ENCODE measurements at places on chromosomes 1 and 21.

GRCh38 chr21:37463083-37463801 lies 96.7 kb downstream of the DYRK1A start:
- no peak for DNase-seq

GRCh38 chr1:163055531-163055930 lies 13.6 kb upstream of the RGS4 start:
- DNase-seq, result no peak

DNA sequence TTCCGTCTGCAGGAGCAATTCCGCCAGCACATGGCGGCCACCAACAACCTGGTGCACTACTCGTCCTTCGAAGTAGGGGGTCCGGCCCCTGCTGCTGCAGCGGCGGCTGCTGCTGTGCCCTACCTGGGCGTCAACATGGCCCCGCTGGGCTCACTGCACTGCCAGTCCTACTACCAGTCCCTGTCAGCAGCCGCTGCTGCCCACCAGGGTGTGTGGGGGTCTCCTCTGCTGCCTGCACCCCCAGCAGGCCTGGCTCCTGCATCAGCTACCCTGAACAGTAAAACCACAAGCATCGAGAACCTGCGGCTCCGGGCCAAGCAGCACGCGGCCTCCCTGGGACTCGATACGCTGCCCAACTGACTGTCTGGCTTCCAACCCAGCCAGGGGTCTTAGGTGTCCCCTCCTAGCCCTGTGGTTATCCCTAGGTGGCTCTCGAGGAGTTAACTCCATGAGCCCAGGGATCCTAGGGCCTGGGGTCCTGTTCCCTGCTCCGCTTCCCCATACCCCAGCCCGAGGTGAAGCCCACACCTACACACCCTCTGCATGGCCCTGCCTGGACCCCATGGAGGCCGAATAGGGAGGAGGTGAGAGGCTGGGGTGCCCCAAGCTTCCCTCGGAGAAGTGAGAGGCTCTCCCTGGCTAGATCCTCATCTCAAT lies 22.6 kb downstream of the DMBX1 start:
- DNase-seq, result no peak

DNA sequence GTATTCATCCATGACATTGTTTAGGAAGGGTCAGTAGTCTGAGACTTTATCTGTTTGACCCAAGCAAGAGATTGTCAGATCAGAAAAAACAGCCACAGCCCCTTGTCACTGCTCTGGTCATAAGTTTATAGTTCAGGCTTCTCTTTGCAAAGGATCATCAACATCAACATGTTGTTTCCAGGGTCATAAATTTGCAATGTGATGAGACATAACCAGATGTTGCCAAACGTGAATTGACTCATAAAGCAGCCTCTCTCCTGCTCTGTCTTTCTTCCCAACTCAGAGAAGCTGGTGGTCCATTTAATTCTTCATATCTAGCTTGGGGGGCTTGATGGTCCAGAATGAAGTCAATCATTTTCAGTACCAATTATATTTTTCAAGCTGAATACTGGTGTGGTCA lies 507.2 kb upstream of the PBX1 start:
- DNase-seq, result no peak

GRCh38 chr21:25986928-25987327 lies 183.6 kb downstream of the APP start:
- DNase-seq, result no peak

GRCh38 chr1:203867802-203868201 lies 6.4 kb downstream of the SNRPE start:
- no peak for DNase-seq

GRCh38 chr1:99850459-99851291 lies 514 bp downstream of the AGL start:
- no peak for DNase-seq

GRCh38 chr1:226686440-226687425 lies 52.3 kb downstream of the ITPKB start:
- DNase-seq, result no peak
